ENCODE measurements at places on chromosomes 5 and 9.

GRCh38 chr5:96336351-96336985 lies 96.6 kb downstream of the PCSK1 start:
- no peak for DNase-seq

- no peak for DNase-seq
Measured at GRCh38 chr9:136084063-136084944, 10.8 kb downstream of the NACC2 start.

- peak; percentile 30 for DNase-seq
Measured at GRCh38 chr5:169763376-169764017, 126.4 kb downstream of the DOCK2 start.

DNA sequence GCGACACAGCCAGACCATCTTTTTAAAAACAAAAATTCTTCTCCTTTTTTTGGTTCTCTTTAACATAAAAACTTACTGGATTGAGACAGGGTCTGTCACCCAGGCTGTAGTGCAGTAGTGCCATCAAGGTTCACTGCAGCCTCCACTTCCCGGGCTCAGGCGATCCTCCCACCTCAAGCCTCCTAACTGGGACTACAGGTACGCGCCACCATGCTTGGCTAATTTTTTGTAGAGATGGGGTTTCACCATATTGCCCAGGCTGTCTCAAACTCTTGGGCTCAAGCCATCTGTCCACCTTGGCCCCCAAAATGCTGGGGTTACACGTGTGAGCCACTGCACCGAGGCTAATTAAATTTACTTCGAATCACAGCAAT lies 13.8 kb downstream of the HNRNPK start:
- no peak for DNase-seq

DNA sequence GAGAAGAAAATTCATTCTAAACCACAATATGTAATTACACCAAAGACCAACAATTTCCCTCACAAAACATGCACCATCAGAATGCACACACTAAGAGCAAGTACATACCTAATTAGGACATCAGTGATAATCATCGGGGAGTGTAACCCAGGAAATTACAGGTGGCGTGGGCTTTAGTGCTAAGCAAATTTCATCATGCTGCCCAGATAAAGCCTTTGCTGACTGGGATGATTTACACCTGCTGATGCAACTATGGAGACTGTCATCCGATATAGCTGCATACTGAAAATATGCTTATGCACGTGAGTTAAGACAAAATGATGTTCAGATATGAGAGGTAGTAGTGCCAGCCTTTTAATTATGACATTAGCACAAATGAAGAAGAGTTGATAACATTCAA lies 123.2 kb downstream of the DCP2 start:
- DNase-seq: no peak

DNA sequence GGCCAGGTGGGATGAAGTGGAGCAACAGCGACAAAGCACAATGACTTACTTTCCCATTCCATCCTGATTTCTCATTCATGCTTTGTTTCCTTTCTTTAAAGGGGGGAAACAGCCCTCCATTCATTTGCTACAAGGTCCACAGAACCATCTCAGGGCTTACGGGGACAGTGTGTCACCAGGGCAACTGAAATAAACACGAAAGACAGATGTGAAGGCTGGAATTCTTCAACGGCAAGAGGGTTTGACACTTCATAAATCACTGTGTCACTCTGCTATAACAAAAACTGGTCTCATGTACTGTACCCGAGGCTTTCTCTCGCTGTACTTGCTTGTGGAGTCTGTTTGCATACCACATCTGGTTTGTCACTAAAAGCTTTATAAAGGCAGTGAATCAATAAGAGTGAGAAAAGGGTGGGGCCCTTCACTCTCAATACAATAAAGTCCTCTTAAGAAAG lies 150.8 kb downstream of the EFNA5 start:
- DNase-seq: no peak

GRCh38 chr9:98356953-98357690 lies 101.7 kb upstream of the TBC1D2 start:
- no peak for DNase-seq

- DNase-seq: no peak
Measured at GRCh38 chr5:107867266-107867665, 196.5 kb upstream of the EFNA5 start.

DNA sequence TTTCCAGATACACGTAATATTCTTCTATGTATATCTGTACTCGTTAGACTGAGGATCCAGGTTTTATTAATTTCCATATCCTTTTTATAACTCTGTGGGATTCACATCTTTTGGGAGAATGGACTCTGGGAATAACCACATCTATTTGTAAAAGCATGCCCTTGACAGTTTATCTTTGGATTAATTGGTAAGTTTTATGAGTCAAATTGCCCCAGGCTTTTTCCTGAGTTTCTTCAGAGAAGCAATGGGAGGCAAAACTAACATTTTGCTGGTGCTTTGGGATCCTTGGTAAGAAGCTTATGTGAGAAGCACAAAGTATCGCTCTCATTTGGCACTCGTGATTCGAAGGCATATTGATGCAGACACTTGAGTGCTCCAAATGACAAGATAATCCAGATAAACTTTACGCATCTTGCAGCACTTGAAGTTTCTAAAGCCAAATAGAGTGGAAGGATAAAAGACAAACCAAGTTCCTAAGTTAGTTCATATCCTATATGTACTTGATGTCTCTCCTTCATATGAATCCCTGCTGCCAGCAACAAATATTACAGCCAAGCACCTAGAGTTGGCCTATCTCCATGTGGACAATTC lies 324.7 kb downstream of the TLE4 start:
- no peak for DNase-seq

DNA sequence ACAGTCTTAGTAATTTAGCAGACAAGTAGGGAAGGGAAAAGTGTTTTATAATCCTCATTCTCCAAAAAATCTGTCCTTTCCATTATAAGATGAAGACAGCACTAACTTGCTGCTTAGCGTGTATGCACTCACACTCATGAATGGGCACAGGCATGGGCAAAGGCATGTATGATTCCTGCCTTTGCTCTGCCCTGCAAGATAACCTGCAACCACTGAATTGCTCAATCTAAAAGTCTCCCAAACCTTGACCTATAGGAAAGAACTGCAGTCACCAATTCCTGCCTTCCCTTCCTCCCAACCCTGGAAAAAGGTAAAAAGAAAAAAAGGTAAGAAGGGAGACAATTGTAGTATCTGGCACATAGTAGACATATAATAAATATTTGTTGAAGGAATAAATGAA lies 40.8 kb downstream of the ELL2 start:
- no peak for DNase-seq

DNA sequence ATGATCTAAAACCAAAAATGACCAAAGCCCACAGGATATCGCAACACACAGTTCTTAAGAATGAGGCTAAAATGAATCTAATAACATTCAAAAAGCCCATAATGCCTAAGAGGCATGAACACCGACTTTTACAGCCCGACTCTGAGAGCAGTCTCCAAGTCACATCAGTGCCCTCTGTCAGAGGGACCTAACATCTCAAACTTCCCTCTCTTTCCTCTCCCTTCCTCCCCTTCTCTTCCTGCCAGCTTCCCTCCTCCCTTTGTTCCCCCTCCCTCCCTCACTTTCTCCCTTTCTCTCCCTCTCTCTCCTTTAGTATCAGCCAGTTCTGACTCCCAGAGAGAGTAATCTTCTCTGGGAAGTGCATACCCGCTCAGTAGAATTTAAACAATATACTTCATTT lies 154.4 kb downstream of the GLIS3 start:
- DNase-seq: no peak

GRCh38 chr5:92676215-92677165 lies 904.5 kb downstream of the NR2F1-AS1 start:
- no peak for DNase-seq

- DNase-seq: no peak
Measured at GRCh38 chr5:141869514-141869913, 8.7 kb downstream of the PCDH1 start.

- DNase-seq: no peak
Measured at GRCh38 chr9:121518634-121519033, 19.0 kb upstream of the GGTA1 start.

- DNase-seq: no peak
Measured at GRCh38 chr9:125443367-125443766, 181.7 kb downstream of the GAPVD1 start.

- DNase-seq: no peak
Measured at GRCh38 chr5:159316519-159317383, 13.5 kb downstream of the IL12B start.

DNA sequence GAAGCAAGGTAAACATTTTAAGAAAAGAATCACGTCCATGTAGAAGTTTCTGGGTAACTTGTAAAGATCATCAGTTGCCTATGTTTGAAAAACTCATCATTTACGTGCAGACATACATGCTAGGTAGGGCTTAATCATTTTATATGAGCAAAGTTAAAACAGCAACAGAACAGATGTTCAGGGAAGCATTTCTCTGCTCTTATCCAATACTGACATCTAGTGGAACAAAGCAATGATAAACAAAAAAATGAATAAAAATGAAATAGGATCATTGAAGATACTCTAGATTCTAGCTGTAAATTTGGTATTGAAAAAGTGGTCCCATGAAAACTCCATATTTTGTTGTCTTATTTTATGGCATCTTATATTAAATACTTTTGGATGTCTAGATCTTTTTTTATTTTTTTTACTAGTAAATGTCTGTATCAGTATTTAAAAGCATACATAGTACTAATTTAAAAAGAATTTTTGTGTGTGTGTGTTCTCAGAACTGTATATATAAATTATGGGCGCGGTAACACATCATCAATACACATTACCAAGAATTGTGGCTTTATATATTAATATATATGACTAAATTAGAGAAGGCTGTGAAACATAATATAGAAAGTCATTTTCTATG lies 1050.2 kb downstream of the CDH12 start:
- no peak for DNase-seq

GRCh38 chr9:99058964-99059921 lies 45.7 kb upstream of the TGFBR1 start:
- DNase-seq: no peak

- DNase-seq: no peak
Measured at GRCh38 chr5:158658446-158659230, 441.1 kb downstream of the EBF1 start.

GRCh38 chr9:136605988-136606660 lies 56.6 kb upstream of the EGFL7 start:
- DNase-seq: peak; percentile 69

DNA sequence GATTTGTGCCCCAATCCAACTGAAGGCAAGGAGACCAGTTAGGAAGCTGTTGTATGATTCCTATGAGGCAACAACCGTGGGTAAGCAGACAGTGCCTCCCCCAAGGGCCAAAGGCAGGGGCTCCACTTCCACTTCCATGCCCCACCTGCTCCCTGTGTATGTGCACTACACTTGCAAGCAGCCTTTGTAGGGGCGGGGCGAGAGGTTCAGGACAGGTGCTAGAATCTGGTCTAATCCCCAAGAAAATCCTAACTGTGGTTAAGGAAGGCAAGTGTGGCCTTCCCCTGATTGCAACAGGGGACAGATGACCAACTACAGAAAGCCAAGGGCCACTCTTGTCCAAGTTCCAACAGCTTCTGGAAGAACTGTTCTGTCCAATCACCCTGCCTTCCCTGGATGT lies 41.7 kb downstream of the B4GALT1 start:
- DNase-seq: no peak

- no peak for DNase-seq
Measured at GRCh38 chr9:4096121-4096520, 203.7 kb downstream of the GLIS3 start.

DNA sequence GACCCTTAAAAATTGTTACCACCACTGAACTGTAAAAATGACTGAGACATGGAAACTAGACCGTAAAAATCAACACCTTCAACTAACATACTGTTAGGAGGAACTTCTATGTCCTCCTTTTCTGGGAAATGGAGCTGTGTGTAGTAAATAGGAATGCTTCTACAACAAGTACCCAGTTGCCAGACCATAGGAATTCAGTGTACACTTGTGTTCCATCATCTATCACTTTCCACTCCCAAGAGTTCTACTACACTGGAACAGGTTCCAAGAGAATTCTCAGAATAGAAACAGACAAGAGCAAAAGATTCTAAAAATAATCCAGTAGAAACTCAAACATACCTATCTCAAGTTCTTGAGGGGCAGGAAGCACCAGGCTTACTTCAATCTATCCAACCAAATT lies 23.6 kb downstream of the UBAP2 start:
- no peak for DNase-seq

- no peak for DNase-seq
Measured at GRCh38 chr5:171291371-171291770, 17.7 kb upstream of the TLX3 start.

GRCh38 chr5:72079288-72079687 lies 28.0 kb upstream of the MAP1B start:
- peak; percentile 57 for DNase-seq

DNA sequence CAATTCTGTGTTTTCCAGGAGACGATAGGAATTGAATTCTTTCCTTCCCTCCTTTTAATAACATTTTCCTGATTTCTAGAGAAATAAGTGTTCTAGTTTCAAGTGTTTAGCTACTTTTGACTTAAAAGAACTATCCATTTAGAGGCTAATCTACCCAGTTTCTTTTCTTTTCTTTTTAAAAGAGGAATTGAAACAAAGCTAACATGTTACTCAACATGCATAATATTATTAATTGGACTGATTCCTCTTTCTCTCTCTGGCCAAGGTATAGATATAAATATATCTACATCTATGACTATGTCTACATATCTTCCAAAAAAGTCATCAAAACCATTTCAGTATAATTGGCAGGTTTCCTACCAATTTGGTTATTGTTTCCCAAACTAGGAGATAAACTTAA lies 309.8 kb downstream of the TRPM3 start:
- DNase-seq: no peak

- no peak for DNase-seq
Measured at GRCh38 chr5:141510850-141511601, 22.1 kb downstream of the PCDHGC5 start.

DNA sequence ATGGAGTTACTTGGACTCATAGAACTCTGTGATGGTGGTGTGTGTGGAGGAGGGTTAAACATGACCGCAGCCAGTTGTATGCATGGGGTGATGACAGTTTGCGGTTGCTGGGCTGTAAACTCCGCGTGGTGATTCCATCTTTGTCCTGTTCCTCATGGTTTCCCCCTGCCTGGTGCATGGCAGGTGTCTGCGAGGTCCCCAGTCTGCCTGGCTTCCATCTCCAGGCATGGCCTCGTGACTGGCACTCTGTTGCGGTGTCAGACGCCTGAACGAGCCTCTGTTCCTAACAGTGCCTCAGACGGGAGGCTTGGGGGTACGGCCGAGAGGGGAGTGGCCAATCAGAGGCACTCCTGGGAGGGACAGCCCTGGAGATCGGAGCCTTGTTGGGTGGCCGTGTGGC lies 33.9 kb upstream of the SH3PXD2B start:
- no peak for DNase-seq

GRCh38 chr5:140965905-140966292 lies 377 bp upstream of the PCDHAC2 start:
- no peak for DNase-seq

- no peak for DNase-seq
Measured at GRCh38 chr9:130768891-130769403, 66.1 kb upstream of the ABL1 start.

Data from left ventricle myocardium superior (tissue), 1 donor.